WTC11 (cell line): ENCODE measurements at places on chromosomes 1 and 21.
A peak's percentile ranks its signal among the peaks of the same experiment; 100 is the strongest.

- peak; percentile 16 for DNase-seq
Measured at GRCh38 chr1:168480997-168481396, 62.8 kb downstream of the XCL2 start.

DNA sequence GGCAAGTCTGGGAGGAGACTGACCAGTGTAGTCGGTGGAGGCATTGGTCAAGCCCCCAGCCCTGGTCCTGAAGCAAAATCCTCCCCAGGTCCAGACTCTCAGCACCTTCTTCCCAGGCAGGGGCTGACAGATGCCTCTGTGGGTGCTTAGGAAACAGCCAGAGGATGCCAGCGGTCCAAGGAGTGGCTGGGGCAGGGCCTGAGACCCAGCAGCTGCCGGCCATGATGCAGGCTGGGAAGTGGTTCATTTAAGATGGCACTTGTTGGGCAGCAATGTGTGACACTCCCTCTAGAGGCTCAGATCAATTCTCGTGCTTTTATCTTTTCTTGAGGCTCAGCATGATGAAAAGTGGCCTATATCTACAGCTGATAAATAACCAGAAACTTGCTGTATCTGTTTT lies 165.0 kb upstream of the VAMP3 start:
- no peak for DNase-seq

DNA sequence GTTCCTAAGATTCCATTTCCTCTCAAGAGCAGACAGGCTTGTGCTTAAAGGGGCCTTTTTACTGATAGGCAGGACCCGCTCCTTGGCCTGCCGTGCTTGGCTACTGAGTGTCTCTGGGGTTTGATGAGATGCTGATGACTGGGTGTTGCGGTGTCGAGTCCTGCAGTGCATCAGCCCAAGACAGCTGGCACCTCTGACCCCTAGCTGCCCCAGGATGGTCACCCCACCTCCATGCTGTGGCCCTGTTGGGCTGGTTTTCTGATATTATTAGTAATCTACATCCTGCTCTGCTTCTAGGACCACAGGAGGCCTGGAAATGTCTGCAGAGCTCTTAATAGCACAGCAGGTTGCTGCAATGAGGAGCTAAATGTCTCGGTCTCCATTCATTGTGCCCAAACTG lies 28.7 kb downstream of the LRRC71 start:
- DNase-seq: no peak

DNA sequence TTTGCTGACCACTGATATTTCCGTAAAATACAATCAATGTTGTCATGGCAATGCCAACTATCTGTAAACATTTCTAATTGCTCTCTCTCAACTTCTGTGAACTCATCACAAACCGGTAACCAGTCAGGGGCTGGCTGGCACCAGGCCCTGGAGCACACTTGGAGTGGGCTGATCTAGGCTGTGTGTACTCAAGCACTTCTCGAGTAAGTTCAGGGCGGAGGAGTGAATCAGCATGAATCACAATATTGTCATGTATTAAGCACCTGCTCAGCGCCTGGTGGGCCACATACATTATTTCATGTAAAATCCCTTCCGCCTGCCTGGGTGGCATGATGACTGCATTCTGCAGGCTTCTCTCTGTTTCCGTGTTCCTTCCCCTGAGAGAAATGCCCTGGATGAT lies 212.4 kb downstream of the FOXD2 start:
- no peak for DNase-seq

GRCh38 chr1:167943541-167943940 lies 6.7 kb upstream of the MPC2 start:
- DNase-seq: no peak

DNA sequence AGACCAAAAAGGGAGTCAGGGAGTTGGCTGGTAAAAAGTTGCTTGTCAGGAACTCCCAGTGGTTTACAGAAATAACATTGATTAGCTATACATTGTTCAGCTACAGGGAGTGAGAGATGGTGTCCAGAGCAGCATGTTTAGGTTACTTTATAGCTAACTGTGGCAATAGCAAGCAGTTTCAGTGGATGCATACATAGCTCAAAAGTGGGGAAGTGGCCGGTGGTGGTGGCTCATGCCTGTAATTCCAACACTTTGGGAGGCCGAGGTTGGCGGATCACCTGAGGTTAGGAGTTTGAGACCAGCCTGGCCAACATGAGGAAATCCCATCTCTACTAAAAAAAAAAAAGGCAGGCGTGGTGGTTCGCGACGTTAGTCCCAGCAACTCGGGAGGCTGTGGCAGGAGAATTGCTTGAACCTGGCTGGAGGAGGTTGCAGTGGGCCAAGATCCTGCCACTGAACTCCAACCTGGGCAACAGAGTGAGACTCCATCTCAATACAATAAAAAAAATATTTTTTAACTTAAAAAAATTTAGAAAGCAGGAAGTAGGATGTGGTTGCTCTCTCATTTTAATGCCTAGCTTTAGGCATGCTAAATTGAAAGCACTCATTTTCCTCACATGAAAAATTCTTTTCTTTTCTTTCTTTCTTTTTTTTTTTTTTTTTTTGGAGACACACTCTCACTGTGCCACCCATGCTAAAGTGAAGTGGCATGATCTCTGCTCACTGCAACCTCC lies 109.7 kb downstream of the PPIAL4G start:
- DNase-seq: no peak

GRCh38 chr21:33651965-33652680 lies 9.8 kb downstream of the ITSN1 start:
- DNase-seq: no peak

DNA sequence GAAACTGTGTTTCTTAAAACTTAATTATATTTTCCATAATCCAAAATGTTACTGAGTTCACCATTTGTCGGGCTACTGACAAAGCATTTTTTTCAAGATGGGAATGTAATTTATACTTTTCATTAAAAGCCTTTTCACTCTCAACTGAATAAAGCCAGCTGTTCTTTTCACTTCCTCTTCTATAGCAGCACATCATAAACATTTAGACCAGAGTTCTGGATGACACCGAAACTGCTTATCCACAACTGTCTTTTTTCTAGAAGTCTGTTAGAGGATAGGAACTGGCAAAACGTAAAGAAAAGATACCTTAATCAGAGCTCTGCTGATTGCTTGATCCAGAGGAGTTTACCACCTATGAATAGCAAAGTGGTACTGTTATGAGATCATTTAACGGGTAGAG lies 594.7 kb downstream of the ADGRL2 start:
- DNase-seq: no peak

- DNase-seq: no peak
Measured at GRCh38 chr1:198122693-198123092, 34.1 kb upstream of the NEK7 start.

DNA sequence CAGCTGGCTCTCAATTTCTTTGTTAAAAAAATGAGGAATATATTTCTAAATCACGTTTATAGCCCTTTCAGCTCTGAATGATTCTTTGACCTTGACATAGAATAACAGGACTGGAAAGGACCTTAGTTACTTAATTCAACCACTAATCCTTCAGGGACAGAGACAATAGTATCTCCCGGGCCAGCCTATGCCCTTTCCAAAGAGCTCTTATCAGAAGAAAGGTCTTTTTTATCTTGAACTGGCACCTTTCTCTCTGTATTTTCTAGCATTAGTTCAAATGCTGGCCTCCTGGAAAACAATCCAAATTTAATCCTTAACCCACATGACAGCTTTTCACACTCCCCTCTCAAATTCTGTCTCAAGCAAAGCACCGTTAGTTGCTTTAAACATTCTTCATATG lies 44.8 kb upstream of the FBXO28 start:
- DNase-seq: no peak
